ENCODE measurements at places on chromosomes 12 and 14. TPM values are rescaled to one million over a fixed set of nuclear protein-coding genes. Genes with fewer than 3 reads are reported as not detected.

Gene FKBP11
- 3.2 TPM for total RNA-seq

Gene TTC6
- total RNA-seq, result not detected

Gene LUM
- 249 TPM for total RNA-seq

Gene NTN4
- 71.5 TPM for total RNA-seq

Gene ACOT2
- total RNA-seq, result 102 TPM

GRCh38 chr12:124636138-124636978 is 68.9 kb upstream of the NCOR2 start:
- no peak for DNase-seq
- no peaks in the 10 kb centered on the region for H3K4me1 ChIP-seq
- H3K36me3 ChIP-seq, result no peaks in the 10 kb centered on the region

GRCh38 chr12:2057795-2058408 is 5.1 kb downstream of the CACNA1C start:
- DNase-seq, result no peak
- H3K36me3 ChIP-seq, result no peaks in the 10 kb centered on the region
- H3K4me1 ChIP-seq, result peaks cover 19% of the 10 kb centered on the region

DNA sequence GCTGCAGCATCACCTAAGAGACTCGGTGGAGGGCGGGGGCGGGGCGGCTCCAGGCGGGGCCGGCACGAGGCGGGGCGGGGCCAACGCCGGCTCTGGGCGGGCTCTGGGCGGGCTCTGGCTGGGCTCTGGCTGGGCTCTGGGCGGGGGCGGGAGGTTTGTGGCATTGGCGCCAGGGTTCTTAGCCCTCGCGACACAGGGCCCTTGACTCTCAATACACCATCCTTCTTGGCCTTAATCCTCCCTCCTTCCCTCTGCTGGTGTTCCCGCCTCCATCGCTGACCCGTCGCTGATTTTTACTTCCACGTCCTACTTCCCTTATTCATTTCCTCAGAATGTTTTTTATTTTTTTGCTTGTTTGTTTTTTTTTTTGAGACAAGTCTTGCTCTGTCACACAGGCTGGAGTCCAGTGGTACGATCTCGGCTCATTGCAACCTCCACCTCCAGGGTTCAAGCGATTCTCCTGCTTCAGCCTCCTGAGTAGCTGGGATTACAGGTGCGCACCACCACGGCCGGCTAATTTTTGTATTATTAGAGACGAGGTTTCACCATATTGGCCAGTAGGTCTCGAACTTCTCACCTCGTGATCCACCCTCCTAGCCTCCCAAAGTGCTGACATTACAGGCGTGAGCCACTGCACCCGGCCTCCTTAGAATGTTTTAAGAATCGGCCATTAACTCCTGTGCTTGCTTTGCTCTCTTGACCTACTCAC is at the start of gene BLTP3B:
Gene BLTP3B (minus strand): TSS at position 24 of the 709 bp plus-strand sequence. CDS start 239 bp downstream, outside the sequence.
- no peaks in the 10 kb centered on the region for H3K27me3 ChIP-seq
- H3K27ac ChIP-seq, result peak within 1 kb of the TSS; percentile 94
- H3K36me3 ChIP-seq, result no peaks in the 10 kb centered on the region
- peak within 1 kb of the TSS; percentile 68 for H3K4me3 ChIP-seq
- peaks cover 7% of the 10 kb centered on the region for H3K4me1 ChIP-seq

Gene TSHR
- not detected for total RNA-seq

- no peaks in the 10 kb centered on the region for H3K36me3 ChIP-seq
- no peak overlapping the region for H3K4me3 ChIP-seq
- DNase-seq, result no peak
- no peaks in the 10 kb centered on the region for H3K27me3 ChIP-seq
- H3K27ac ChIP-seq, result no peak overlapping the region
Measured at GRCh38 chr14:82080370-82080769, 546.7 kb upstream of the SEL1L start.

DNA sequence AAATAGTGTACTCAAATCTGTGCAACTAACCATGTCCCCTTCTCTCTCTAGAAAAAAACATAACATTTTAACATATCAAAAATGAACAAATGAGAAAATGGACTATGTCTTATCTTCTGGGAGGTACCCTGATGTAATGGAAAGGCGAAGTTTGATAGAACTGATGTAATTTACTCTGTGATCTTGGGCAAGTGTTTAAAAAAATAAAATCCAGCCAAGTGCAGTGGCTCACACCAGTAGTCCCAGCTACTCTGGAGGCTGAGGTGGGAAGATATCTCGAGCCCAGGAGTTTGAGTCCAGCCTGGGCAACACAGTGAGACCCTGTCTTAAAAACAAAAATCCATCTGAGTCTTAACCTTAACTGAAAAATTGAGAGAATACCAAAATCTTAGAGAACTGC is 35.8 kb upstream of the CFL2 start:
- no peaks in the 10 kb centered on the region for H3K36me3 ChIP-seq
- H3K4me1 ChIP-seq, result no peaks in the 10 kb centered on the region
- no peak overlapping the region for H3K27ac ChIP-seq

Gene FAM186B
- 0.41 TPM for total RNA-seq

DNA sequence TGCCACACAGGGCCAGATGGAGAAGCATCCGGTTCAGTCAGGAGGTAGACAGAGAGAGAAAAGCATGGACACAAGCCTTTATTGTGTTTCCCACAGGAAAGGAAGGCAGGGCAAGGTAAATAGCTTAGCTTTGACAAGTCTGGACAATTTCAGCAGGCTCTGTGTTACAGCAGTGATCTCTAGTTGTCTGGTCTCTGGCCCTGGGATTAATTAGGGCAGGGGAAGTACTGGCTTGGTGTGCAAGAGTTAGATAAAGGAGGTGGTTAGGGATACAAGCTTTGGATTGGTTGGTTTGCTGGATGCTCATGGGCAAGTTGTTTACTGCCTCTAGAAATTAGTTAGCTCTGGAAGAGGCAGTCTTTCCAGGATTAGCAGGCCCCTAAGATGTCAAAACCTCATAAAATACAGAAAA is 15.1 kb upstream of the NGDN start:
- no peaks in the 10 kb centered on the region for H3K27me3 ChIP-seq
- no peak for DNase-seq
- H3K27ac ChIP-seq, result no peak overlapping the region
- no peaks in the 10 kb centered on the region for H3K36me3 ChIP-seq
- no peaks in the 10 kb centered on the region for H3K4me1 ChIP-seq
- H3K4me3 ChIP-seq, result no peak overlapping the region

- H3K4me1 ChIP-seq, result no peaks in the 10 kb centered on the region
- no peaks in the 10 kb centered on the region for H3K36me3 ChIP-seq
- no peak overlapping the region for H3K4me3 ChIP-seq
- no peaks in the 10 kb centered on the region for H3K27me3 ChIP-seq
Measured at GRCh38 chr12:75917083-75917482, 114.5 kb downstream of the PHLDA1 start.
